RPMI8226 (cell line): ENCODE measurements at places on chromosomes 7 and 10.

GRCh38 chr10:107665459-107665858 lies 501.0 kb upstream of the SORCS1 start:
- no peak for DNase-seq

DNA sequence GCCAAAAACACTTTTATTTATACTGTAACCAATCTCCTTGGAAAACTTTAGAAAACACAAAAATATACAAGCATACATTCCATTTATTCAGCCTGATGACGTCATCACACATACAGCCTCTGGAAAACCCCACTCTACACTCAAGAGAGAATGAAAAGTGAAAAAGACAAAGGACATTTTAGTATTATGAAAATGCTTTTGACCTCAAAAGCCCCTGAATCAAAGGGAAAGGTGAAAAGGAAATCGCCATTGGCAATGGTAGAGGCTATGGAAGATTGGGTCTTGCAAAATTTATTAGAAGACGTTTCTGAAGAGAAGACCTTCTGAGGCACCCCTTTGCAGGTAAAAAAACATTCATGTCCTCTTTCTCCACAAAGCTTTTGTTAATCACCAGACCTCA lies 82.9 kb upstream of the STRIP2 start:
- DNase-seq: no peak

- no peak for DNase-seq
Observed at GRCh38 chr10:24912215-24912614, 40.2 kb downstream of the PRTFDC1 start.

DNA sequence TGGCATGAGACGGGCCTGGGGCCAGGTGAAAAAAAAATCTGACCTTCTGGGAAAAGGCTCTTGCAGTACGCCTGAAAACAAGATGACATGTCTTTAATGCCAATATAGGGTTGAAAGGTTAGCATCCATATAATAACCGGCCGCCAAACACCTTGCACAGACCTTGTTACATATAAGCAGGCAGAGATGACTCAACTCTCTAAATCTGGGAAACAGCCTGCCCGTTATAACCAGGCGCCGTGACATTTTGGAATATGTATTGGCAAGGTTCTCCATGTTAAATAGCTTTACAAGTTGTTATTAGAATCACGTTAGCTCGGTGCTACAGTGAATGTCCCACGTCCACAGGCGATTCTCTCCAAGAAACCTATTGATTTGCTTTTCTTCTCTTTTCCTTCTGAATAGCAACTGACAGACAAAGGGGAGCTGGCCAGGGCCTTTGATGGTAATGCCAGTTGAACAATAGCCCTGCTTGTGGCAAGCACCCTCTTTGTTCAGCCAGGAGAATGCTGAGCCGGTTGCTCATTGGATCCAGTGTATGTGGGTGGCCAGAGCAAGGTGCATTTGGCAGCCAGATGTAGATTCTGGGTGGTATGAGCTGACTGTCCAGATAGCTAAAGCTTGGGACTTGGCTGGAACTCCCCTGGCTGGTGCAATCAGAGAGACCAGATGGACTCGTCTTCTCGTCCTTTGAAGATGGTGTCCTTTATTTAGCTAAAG lies 80.1 kb upstream of the AUTS2 start:
- DNase-seq: no peak

- DNase-seq: peak; percentile 18
Observed at GRCh38 chr7:7099584-7100014, 82.7 kb upstream of the C1GALT1 start.

DNA sequence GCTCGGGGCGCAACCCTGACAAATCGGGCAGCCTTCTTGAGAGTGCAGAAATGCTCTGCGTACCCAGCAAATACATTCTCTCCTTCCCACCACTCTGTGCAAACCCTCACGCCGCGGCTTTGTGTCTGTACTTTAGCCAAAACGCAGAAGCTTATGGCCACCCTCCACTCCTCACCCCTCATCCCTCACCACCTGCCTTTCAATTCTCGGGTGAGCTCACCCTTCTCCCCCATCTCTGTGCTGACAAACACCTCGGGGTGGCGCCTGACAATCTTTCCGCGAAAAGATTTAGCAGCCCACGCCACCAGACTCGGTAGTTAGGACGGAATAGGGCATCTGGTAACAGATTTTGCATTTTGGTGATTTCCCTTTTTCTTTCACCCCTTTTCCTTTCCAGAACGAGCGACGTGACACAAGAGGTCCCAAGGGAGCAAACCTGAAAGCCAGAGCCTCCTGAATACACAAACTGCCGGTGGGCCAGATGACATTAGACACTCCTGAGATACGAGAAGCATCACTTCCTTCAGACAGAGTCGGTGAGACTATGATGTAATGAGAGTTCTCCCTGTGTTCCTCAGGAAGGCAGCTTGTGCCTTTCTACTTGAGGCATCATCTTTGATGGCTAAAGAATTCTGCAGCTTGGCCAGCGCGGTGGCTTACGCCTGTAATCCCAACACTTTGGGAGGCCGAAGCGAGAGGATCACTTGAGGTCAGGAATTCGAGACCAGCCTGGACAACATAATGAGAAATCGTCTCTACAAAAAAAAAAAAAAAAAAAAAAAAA lies 671 bp upstream of the ATAD1 start:
- DNase-seq: peak; percentile 49

DNA sequence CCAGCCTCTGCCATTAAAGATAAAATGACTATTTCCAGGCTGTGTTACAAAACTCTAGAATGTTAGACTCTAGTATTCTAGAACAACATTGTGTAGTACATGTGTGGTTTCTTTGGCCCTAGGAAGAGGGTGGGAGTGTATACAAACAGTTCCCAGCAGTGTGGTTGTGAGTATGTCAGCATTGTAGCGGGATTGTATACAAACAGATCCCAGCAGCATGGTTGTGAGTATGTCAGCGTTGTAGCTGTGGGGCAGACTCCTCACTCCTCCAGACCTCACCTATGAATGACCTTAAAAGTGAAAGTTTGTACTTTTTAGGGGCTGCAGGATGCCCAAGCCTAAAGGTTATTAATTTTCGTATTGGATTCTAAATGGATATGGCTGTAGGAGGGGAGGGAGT lies 6.9 kb upstream of the ACSL5 start:
- DNase-seq: no peak

DNA sequence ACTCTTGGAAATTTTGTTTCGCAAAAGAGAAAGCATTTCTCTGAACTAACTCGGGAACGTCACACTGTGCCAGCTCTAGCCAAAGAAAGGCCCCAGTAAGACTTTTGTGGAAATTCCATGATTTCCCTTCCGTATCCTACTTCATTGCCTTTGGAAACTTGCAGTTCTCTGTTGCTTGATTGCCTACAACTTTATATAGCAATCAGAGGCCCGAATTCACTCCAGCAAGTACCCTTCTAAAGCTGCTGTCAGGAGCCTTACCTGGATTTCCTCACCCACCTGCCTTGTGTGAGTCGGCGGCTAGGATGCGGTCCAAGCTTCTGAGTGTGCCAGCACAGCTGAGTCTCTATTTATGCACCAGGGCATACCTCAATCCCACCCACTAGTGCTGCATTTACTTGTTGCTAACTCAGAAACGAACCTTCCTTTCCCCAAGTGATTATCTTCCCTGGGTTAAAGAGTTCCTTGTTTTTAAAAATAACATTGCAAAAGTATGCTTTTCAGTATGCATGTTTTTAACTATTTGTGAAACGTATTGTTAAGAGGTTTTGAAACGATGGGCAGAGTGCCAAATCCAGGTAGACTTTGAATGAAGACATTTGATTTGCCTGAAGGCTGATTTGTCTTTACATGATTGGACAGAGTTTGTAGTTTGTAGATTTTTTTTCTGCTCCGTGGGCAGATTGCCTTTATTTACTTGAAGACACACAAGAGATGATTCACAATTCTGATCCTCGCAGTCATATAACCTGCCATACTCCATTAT lies at the start of gene AGR2:
TSS of gene AGR2 (minus strand) at position 326 of the 766 bp plus-strand sequence. CDS start 3,203 bp downstream, outside the sequence.
- peak; percentile 13 for DNase-seq

DNA sequence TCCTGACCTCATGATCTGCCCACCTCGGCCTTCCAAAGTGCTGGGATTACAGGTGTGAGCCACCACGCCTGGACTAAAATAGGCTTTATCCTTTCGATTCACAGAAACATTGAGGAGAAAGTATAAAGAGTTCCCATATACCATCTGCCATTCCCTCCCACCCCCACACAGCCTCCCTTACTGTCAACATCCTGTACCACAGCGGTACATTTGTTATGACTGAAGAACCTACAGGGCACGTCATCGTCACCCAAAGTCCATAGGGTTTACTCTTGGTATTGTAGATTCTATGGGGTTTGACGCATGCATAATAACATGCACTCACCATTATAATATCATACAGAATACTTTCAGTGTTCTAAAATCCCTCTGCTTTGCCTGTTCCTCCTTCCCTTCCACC lies 28.0 kb downstream of the ARL5B start:
- DNase-seq: no peak

GRCh38 chr10:24790073-24790472 lies 66.4 kb upstream of the ARHGAP21 start:
- DNase-seq: no peak

- peak; percentile 23 for DNase-seq
Observed at GRCh38 chr7:37285706-37286453, 162.8 kb downstream of the ELMO1 start.

- DNase-seq: no peak
Observed at GRCh38 chr7:132815130-132815529, 238.9 kb upstream of the PLXNA4 start.

GRCh38 chr10:22265839-22266537 lies 48.2 kb upstream of the EBLN1 start:
- DNase-seq: no peak

- no peak for DNase-seq
Observed at GRCh38 chr7:110733221-110733620, 357.7 kb upstream of the LRRN3 start.

- no peak for DNase-seq
Observed at GRCh38 chr7:35717013-35717412, 22.1 kb upstream of the HERPUD2 start.

DNA sequence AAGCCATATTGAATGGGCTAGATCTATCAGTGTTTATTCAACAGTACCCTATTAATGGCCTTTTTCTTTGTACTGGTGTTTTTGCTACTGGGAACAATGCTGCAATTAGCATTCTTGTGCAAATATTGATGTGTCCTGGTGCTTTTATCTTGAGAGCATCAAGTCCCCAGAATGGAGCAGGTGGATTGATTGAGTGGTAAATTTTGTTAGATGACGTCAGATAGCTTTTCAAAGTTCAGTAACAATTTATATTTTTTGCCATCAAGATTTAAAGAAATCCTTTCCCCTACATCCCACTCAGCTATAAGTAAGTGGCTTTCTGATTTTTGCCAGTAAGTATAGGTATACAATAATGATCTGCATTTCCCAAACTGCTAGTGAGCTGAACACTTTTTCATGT lies 63.4 kb upstream of the SYPL1 start:
- DNase-seq: no peak

DNA sequence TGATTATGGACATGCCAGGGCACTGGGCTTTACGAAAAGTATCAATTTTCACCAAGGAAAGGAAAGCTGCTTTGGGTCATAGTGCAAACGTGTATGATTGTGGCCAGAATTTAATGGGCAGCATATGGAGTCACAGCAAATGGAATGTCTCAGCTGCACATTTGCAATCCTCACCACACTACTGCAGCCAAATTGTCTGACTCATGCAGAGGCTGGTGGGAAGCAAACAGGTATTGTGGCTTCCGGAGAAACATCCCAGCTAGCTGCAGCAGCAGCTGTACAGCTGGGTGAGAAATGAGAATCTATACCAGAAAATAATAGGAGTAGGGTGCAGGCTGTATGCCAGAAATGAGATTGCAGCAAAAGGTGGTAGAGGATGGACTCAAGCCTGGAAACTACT lies 374.7 kb upstream of the VWC2 start:
- peak; percentile 87 for DNase-seq
